Left forelimb (tissue), 1 donor: ENCODE measurements at places on chromosomes 2 and 18.

DNA sequence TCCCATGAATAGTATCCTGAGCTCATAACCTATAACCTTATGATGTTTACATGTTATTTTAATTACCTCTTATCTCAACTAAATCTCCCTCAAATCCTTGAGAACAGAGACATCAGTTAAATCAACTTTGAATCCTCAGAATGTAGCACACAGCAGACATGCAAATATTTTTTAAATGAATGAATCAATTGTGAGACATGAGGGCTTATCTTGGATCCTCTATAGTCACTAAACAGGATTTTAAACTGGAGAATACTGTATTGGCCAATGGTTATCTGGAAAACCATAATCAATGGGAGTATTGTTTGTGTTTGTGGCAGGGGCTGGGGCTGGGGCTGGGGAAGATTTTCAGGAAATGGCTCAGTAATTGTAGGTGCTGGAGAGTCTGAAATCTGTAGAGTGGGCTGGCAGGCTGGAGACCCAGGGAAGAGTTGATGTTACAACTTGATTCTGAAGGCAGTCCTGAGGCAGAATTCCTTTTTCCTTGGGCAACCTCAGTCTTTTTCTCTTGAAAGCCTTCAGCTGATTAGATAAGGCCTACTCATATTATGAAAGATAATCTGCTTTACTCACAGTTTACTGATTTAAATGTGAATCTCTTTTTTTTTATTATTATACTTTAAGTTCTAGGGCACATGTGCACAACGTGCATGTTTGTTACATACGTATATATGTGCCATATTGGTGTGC lies 106.3 kb downstream of the NCOA1 start:
- DNase-seq, result no peak

GRCh38 chr2:11071211-11071610 lies 84.1 kb upstream of the SLC66A3 start:
- no peak for DNase-seq

- no peak for DNase-seq
Measured at GRCh38 chr2:201171259-201171814, 11.6 kb upstream of the CASP10 start.

DNA sequence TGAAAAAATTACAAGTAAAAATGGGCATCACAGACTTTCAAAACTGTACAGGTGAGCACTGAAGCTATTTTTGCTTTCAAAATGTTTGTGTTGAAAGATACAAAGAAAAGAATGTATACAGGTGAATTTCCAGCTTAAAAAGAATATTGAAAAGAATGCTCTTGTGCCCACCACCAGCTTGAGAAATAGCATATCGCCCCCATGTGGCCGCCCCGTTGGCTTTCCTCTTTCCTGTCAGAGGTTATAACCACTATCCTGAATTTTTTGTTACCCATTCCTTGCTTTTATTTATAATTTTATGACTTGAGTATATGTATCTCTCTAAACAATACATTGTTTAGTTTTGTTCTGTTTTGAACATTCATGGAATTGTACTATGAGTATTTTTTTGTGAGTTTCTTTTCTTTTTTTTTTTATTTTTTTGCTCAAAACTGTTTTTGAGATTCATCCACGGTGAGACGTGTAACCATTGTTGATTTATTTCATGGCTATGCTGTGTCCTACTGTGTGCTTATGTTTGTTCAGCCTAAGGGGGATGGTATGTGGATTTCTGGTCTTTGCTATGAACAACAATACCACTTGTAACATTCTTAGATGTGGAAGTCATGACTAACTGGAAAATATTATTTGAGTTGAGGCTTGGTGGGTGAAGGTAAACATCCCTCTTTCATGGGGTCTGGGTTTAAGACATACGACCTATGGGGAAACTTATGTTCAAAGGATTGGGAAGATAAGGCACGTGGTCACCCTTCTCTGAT lies 11.6 kb downstream of the TRPM8 start:
- DNase-seq, result no peak

GRCh38 chr2:200373973-200374416 lies 67.5 kb downstream of the SPATS2L start:
- no peak for DNase-seq

GRCh38 chr2:73776869-73777519 lies 2.9 kb downstream of the DUSP11 start:
- no peak for DNase-seq

DNA sequence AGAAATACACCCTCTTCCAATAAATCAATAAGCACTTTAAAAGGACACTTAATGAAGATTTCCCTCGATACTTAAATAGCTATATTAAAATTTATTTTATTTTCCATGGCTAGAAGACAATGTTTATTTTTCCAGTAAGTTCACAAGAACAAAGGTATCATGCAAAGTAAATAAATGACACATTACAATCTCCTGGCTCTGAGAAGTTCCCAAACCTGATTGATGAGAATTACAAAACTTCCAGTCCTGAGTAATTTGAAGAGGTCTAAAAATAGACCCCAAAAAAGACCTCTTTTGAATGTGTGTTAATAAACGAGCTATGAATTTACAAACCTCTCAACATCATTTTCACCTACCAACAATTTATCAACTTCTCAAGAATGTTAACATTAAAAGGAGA lies 1.5 kb upstream of the PEX13 start:
- DNase-seq, result no peak

DNA sequence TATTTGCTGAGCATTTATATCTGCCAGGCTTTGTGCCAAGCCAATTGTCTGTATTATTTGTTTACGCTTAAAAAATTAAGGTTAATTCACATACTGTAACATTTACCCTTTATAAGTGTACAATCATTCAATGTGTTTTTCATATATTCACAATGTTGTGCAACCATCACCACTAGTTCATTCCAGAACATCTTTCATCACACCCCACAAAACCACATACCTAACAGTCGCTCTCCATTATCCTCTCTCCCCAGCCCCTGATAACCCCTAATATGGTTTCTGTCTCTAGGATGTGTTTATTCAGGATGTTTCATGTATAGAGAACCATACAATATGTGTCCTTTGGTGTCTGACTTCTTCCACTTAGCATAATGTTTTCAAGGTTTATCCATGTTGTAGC lies 234.1 kb downstream of the INSIG2 start:
- no peak for DNase-seq

GRCh38 chr2:42029171-42029570 lies 18.6 kb upstream of the PKDCC start:
- DNase-seq, result no peak
